ENCODE measurements at places on chromosomes 5 and 9. TPM values are rescaled to one million over a fixed set of nuclear protein-coding genes. Genes with fewer than 3 reads are reported as not detected.

- DNase-seq: no peak
- H3K36me3 ChIP-seq: no peaks in the 10 kb centered on the region
- no peaks in the 10 kb centered on the region for H3K4me1 ChIP-seq
- H3K4me3 ChIP-seq: no peak overlapping the region
- H3K27me3 ChIP-seq: no peaks in the 10 kb centered on the region
- H3K27ac ChIP-seq: no peak overlapping the region
Measured at GRCh38 chr5:90545511-90545910, 13.1 kb upstream of the ADGRV1 start.

GRCh38 chr9:34572628-34573027 lies 16.9 kb downstream of the CNTFR start:
- no peak for DNase-seq
- peaks cover 2% of the 10 kb centered on the region for H3K4me1 ChIP-seq
- H3K36me3 ChIP-seq: no peaks in the 10 kb centered on the region
- no peak overlapping the region for H3K27ac ChIP-seq

DNA sequence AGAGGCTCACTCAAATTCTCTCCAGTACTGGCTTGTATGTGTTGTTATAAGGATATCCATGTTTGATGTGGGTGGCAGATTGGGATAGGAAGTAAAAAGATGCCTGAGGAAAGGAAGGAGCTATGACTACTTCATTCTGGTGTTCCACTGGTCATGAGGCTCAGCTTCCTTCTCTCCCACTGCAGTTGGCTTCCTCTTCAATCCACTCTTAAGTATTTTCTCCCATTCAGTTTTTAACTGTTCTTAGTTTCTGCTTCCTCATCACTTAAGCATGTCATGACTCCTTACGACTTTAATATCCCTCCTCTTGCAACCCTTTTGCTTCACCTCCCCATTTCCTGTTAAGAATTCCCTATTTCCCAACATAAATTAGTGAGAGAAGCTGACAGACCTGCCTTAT lies 81.1 kb downstream of the PJA2 start:
- H3K4me1 ChIP-seq: peaks cover 4% of the 10 kb centered on the region
- H3K27ac ChIP-seq: no peak overlapping the region
- peaks cover 8% of the 10 kb centered on the region for H3K36me3 ChIP-seq
- H3K27me3 ChIP-seq: no peaks in the 10 kb centered on the region

GRCh38 chr9:125745018-125745417 lies 2.2 kb upstream of the PBX3 start:
- peaks cover 14% of the 10 kb centered on the region for H3K4me1 ChIP-seq
- H3K36me3 ChIP-seq: no peaks in the 10 kb centered on the region
- H3K4me3 ChIP-seq: no peak overlapping the region
- DNase-seq: no peak

DNA sequence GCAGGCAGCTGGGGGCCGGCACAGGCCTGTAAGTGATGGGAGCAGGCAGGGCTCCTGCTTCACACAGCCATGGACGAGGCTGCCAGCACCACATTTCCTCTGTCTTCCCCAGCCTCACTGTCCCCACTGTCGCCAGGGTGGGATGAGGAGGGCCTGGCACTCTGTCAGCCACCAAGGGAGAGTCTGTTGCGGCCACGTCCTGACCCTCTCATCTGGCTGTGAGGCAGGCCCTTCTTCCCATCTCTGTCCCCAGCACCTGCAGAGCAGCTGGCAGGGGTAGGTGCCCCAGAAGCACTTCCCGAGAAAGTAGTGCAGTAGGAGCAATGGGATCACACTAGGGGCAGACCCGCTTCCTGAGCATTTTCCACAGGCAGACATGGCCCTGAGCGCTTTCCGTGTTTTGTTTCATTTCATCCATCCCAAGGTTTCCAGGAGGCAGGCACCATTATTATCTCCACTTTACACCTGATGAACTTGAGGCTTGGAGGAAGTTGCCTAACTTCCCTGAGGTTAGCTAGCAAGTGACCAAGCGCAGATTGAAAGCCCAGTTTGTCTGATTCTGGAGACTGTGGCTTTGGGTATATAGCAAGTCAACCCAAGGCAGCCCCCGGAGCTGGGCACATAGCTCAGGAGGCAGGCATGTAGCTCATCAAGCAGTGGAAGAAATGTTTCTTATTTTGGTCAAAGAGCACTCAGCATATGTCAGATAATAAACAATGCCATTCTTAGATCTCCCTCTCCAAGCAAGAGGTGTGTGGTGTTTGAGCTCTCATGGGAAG lies 202.4 kb downstream of the DAB2IP start:
- H3K27me3 ChIP-seq: no peaks in the 10 kb centered on the region
- H3K36me3 ChIP-seq: no peaks in the 10 kb centered on the region
- no peaks in the 10 kb centered on the region for H3K4me1 ChIP-seq

TAF11L13 gene
- total RNA-seq: not detected

GRCh38 chr9:120443489-120443888 lies 136.5 kb downstream of the CDK5RAP2 start:
- H3K4me3 ChIP-seq: no peak overlapping the region
- no peak overlapping the region for H3K27ac ChIP-seq
- peaks cover 14% of the 10 kb centered on the region for H3K4me1 ChIP-seq
- peaks cover 45% of the 10 kb centered on the region for H3K36me3 ChIP-seq
- H3K27me3 ChIP-seq: no peaks in the 10 kb centered on the region

PAX5 gene
- total RNA-seq: 0.43 TPM

FAM151B gene
- total RNA-seq: 4.1 TPM

DNA sequence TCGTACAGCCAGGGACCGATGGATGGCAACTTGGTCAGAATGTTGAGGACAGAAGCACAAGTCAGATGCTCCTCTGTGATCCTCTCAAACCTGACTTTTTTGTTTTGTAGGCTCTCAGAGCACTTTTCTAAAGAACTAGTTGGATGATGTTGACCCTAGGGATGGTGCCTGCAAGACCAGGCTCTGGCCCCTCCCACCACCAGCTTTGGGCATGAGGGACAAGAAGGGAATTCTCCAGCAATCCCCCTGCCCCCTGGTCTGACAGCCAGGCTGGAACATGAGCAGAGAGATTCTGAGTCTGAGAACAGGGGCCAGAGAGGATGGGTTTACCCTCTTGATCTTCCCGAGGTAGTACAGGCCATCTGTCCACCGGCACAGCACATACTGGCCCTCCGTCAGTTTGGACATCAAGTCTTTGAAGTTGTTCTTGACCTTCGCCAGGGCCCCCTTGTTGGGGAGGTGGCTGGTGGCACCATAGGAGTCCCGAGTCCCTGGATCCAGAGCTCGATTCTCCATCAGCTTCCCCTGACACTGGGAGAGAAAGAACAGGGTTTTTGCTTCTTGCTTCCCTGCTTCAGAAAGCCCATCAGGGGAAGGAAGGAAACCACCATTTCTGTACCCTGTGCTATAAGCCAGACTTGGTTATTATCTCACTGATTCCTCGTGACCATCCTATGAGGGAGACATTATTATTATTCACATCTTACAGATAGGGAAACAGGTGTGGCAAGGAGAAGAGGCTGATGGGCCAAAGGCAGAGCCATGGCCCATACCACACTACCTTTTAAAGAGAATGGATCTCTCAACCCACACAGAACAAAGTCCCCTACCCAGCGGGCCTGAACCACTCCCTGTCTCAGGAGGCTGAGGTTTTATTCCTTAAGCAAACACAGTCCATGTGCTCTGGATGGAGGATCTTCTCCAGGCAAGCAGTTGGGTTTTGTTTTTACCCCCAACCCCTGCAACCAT lies 2.5 kb downstream of the PHF19 start:
- peak overlapping the region; percentile 95 for H3K27ac ChIP-seq
- H3K27me3 ChIP-seq: no peaks in the 10 kb centered on the region
- H3K36me3 ChIP-seq: no peaks in the 10 kb centered on the region
- no peak overlapping the region for H3K4me3 ChIP-seq

DNA sequence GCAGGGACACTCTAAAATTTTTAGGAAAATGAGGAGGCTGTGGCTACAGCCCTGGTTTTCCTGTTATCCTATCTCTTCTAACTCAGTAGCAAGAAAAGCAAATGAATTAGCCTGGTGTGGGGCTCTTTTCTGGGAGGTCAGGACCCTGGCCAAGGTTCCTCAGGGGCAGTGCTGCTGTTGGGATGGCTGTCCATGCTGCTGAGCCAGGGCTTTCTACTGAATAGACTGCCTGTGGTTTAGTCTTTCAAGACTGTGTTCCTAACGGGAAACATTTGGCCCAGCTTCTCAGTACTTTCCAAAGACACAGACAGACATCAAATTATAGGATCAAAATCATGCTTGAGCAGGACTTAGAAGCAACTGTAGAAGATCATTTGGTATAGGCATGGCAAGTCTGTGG lies 18.1 kb downstream of the TNC start:
- no peak for DNase-seq
- no peaks in the 10 kb centered on the region for H3K36me3 ChIP-seq
- H3K27me3 ChIP-seq: no peaks in the 10 kb centered on the region
- H3K4me1 ChIP-seq: no peaks in the 10 kb centered on the region
